WTC11 (cell line): ENCODE measurements at places on chromosomes 7 and 10.

GRCh38 chr10:68594405-68594804, 34.3 kb downstream of the TET1 start:
- no peak for DNase-seq

DNA sequence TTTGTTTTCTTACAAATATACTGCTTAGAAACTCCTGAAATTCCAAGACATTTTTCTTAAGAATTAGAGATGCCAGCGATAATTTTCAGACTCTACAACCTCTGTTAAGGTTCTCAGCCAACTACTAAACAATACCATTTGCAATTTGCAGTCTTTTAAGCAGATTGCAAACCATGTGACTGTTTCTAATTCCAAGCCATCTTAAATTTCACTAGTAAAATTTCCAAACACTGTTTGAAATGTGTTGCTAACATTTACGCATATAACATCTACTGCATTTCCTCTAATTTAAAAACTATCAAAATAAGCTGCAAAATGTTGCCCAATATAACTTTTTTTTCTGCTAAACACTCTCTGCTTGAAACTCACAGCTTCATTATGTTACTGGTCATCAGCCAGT, 56.0 kb upstream of the MACROH2A2 start:
- DNase-seq = no peak

DNA sequence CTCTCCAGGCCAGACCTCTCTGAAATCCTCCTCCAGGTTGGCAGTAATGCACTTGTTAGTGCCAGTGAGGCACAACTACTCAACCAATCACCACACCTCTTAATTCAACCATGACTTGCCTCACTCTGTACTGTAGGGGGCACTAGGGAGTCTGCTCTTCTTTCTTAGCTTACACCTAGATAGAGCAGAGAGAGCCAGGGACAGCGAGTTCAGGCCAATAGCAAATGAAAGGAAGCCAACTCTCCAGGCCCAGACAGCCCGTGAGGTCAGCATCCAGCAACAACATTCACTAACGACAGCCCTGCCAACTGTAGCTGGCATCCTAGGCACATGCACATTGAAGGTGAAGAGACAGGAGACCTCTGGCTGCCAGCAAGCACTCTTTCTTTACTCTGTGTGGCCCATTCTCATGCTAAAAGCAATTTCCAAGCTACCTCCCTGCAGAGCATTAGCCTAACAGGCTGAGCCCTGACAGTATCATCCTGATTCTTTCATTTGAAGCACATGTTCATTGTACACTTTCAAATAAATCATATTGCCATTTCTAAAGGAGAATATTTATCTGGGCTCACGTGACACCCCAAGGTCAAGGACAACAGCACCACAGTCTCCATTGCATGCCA, 136.3 kb downstream of the DPY19L1 start:
- peak; percentile 27 for DNase-seq

- DNase-seq = no peak
Measured at GRCh38 chr7:28570970-28571288, 158.6 kb downstream of the CREB5 start.

- no peak for DNase-seq
Measured at GRCh38 chr7:22129819-22130580, 184.3 kb upstream of the CDCA7L start.

GRCh38 chr10:3902809-3903410, 117.9 kb upstream of the KLF6 start:
- DNase-seq = no peak

DNA sequence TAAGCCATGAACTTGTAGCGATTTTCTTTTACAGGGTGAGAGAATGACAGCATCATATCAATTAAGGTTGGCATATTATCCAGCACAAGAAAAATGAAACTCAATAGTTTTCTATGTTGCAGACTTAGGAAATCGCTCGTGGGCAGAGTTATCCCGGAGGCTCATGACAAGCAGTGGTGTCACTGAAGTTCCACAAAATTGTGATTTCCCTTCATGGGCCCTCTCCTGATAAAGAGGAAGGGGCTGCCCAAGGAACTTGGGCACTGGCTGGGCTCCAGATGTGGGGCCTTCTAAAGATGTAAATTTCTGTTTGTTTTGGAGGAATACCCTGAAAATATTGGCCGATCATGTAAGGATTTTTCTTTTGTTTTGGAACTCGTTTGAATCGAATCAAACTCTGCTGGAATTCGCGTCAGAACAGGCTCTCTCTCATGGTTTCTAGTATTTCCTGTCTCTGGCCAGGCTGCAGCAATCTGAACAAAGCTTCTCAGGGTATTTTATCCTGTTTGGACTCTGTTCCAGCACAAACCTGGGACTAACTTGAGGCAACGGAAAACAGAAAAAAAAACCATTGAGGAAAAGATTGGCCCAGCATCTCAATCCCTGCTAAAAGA, 340.6 kb upstream of the NRP1 start:
- no peak for DNase-seq

DNA sequence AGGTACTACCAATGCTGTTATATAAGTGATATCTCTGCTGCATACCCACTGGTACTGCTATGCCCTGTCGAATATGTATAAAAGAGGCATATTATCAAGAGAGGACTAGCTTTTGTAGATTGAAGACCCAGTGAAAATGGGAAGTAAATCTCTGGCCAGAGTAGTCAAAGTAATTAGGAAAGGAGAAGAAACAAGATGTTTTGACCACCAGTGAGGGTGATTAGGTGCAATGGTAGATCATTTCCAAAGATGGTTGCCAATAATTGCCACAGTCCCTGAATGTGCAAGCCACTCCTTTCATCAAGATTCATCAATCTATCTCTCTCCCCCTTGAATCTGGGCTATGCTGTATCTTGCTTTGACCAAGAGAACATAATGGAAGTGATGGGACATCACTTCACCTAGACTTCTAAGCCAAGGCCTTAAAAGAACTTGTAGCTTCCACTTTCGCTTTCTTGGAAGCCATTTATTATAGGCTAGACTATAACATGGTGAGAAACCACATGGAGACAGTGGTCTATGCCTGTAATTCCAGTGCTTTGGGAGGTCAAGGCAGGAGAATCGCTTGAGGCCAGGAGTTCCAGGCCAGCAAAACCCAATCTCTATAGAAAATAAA, 52.6 kb upstream of the ST8SIA6 start:
- no peak for DNase-seq

DNA sequence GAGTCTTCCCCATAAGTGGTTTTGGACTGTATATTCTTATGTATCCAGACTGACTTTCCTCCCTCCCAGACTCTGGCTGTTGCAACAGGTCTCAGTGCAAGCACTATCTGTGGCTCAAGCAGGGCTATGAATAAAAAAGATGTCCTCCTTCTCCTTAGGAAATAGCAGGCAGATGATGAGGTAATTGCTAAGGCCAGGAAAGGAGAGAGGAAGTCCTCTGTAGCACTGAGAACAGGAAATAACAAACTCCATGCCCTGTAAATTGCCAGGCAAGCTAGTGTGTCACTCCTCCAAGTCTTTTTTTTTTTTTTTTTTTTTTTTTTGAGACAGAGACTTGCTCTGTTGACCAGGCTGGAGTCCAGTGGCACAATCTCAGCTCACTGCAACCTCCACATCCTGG, 900.1 kb downstream of the TYW1 start:
- no peak for DNase-seq

DNA sequence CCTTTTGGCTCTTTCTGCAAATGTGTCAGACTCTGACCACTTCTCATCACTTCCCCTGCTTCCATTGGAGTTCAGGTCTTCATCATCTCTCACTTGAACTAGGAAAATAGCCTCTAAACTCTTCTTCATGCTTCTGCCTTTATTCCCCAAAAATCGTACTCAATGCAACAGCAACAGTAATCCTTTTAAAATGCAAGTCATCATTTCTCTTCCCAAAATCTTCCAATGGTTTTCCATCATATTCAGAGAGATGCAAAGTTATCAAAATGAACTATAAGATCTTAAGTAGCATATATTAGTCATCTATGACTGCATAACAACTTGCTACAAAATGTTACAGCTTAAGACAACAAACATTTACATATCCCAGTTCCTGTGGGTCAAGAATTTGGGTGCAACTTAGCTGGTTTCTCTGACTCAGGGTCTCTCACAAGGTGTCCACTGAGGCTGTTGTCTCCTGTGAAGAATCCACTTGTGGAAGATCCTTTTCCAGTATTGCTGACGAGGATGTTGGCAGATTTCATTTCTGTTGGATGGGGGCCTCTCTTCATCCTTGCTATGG, 31.0 kb upstream of the ETV1 start:
- no peak for DNase-seq

GRCh38 chr7:105978974-105979373, 15.9 kb downstream of the CDHR3 start:
- DNase-seq = no peak

DNA sequence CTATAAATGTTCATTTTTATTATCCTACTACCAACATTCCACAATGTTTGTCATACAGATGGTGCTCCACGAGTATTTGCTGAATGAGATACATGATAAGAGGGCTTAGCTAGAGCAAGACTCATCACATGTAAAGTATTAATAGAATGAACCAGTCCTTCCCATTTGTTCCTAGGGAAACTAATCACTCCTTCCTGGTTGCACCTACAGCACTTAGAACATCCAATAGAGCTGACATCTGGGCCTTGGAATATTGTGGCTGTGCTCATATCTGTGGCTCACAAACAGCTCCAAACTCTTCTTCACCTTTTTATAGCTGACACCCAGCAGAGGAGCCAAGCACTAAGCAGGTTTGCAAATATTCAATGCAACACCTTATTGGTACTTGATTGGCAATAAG, 91.9 kb upstream of the C1GALT1 start:
- DNase-seq = no peak

DNA sequence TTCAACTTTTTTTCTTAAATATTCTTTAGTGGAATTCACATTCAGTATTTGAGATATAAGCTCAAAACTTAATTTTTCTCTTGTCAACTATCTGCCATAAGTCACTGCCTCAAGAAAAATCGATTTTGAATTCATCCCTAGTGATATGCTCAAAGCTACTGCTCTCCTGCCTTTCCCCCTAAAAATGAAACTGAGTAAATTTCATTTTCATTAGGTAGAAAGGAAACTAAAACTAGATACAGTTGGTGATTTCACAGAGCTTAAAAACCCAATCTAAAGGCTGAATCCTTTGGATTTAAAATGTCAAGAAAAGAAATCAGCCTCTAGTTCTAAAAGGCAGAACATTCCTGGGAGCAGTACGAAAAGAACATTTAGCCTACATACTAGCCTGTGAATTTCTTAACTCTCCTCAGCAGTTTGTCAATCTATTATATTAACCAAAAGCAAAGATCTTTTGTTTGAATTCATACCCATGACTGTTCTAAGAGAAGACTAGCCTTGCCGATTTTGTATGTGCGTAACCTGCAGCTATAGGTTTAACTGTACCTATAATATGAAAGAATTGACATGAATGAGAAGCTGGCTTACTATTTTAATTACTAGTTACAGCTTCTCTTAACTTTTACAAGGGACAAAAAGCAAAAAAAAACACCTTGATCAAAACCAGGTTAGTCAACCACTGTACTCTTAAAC, 4.9 kb upstream of the FAM53B start:
- DNase-seq = no peak

- no peak for DNase-seq
Measured at GRCh38 chr10:90047243-90047729, 345.9 kb downstream of the KIF20B start.

DNA sequence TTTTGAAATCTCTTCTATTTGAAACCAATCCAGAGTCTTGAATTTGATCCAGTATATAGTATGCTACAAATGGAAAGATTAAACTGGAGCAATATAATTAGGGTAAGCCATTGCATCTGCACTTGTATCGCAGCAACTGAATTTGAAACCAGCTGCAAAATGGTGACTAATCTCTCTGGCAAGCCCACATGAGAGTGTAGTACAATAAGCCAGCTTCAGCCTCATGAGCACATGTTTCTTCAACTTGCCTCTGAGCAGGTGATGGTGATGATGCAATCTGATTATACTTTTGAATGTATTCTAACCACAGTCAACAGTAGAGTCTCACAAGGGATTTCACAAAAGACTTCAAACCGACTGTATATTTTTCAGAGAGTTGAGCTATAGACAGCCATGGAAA, 829 bp upstream of the RPA3 start:
- no peak for DNase-seq

- DNase-seq = no peak
Measured at GRCh38 chr10:49484486-49485235, 54.3 kb downstream of the ERCC6 start.

- DNase-seq = no peak
Measured at GRCh38 chr7:64907641-64908326, 4.7 kb downstream of the ZNF273 start.

DNA sequence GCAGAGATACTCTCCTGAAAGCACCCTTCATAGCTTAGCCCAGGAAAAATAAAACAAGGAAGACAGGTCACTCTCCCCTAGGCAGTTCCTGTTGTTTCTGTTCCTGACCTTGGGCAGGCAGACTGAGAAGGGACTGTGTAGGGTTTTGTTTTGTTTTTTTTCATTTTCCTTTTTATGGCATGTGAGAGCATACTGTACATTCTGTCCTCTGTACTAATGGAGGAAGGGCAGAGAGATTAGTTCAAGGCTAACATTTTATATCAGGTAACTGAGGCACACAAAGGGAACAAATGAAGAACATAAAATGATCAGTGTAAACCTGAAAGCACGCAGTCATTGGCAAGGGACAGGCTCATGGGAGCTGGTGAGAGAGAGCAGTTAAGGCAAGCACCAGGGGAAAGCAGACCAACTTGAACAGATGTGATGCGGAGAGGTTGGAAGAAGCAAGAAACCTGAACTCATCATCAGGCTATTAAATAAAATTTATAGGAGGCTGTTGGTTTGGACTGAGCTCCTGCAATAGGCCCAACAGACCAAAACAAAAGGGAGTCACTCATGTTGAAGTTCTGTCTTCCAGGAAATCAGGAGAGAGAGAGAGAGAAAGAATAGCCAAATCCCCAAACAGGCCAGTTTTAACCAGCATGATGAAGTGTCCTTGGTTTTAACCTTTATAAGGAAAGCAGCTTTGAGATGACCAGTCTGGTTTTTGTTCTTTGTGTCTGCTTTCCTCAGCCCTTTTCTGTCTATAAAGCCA, 34.1 kb upstream of the PDCD4 start:
- no peak for DNase-seq

- no peak for DNase-seq
Measured at GRCh38 chr7:15457990-15458955, 103.5 kb downstream of the AGMO start.
